ENCODE measurements at places on chromosomes 16 and 17.

- no peak for DNase-seq
Observed at GRCh38 chr16:81337097-81337496, 22.3 kb downstream of the GAN start.

GRCh38 chr17:75571885-75572215 lies 15.8 kb upstream of the MYO15B start:
- no peak for DNase-seq

- no peak for DNase-seq
Observed at GRCh38 chr17:57726213-57726790, 18.8 kb downstream of the CCDC182 start.

DNA sequence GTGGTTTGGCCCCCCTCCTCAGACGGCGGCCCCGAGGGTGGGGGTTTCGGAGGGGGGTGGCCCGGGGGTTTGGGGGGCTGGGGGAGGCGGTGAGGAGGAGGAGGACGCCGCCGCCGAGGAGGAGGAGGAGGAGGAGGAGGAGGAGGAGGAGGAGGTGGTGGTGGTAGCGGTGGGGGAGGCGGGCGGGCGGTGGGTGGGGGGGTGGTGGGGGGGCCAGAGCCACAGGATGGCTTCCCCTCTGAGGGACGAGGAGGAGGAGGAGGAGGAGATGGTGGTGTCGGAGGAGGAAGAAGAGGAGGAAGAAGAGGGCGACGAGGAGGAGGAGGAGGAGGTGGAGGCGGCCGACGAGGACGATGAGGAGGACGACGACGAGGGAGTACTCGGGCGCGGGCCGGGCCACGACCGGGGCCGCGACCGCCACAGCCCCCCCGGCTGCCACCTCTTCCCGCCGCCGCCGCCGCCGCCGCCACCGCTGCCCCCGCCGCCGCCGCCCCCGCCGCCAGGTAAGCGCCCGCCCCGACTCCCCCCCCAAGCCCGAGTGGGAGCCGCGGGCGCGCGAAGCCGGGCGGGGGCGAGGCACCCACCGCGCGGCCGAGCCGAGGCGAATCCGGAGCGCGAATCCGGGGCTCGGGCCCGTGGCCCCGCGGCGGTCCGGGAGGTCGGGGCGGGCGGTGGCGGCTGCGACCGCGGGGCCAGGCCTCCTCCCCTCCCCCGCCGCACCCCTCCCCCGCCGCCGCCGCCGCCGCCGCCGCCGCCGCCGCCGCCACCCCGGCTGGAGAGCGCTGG lies 3.8 kb upstream of the CHD3 start:
- peak; percentile 67 for DNase-seq

GRCh38 chr17:44338702-44339101 lies 6.4 kb upstream of the GRN start:
- no peak for DNase-seq

DNA sequence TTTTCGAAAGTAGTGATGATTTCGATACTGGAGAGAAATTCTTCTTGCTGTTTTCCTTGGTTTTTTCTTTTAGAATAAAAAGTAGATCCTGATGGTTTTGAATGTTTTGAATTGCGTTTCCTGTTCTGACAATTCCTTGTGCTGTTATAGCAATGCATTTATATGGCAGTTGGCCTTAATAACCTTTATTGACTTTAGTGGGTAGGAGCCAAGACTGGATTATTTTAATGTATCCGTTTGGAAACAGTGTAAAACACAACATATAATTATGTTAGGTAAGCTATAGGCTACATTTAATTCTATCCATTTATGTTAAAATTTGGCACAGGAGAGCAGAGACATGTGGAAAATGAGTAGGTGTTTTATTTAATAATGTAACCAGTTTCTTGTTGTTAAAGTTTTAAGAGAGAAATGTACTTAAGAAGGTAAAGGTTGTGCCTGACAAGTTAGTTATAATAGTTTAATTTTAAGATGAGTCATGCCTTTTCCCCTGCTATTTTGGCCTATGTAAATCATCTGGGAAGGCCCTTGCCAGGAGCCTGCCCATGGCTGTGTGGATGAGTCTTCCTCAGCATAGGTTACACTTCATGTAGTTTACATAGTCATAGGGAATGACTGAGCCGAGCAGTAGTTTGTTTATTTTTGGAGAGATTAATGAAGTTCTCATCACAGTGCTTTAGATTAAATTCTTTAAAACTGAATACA lies 189.9 kb downstream of the FTO start:
- DNase-seq, result no peak

Measured in activated CD8-positive, alpha-beta memory T cell treated with anti-CD3 and anti-CD28 coated beads, Interleukin-2, amount 50 U/mL, for 4 hours (primary cell).